ENCODE measurements at places on chromosomes 6 and 20. TPM values are rescaled to one million over a fixed set of nuclear protein-coding genes. Genes with fewer than 3 reads are reported as not detected.

DNA sequence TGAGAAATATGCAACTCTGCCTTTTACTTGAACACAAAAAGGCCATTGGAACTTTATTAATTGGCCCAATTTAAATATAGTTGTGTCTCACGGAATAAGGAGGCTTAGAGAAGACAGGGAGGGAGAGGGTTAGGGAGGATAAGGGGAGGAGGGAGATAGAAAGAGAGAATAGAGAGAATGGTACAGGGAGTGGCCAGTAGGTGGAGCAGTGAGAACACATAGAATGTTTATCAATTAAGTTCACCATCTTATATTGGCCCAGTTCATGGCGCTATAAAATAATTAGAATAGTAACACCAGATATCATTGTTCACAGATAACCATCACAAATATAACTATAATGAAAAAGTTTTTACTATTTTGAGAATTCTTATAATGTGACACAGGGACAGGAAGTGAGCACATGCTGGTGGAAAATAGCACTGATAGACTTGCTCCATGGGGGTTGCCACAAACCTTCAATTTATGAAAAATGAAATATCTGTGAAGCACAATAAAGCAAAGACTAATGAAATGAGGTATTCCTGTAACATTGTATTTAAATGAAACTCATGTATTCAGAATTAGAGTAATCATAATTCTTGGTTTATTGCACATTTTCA, 374.1 kb upstream of the MANEA start:
- H3K4me1 ChIP-seq: no peaks in the 10 kb centered on the region
- no peak for DNase-seq
- H3K27me3 ChIP-seq: no peaks in the 10 kb centered on the region
- no peaks in the 10 kb centered on the region for H3K36me3 ChIP-seq

GRCh38 chr6:70860920-70861319, 95.9 kb downstream of the B3GAT2 start:
- H3K4me3 ChIP-seq: no peak overlapping the region
- no peaks in the 10 kb centered on the region for H3K4me1 ChIP-seq
- DNase-seq: no peak
- H3K36me3 ChIP-seq: no peaks in the 10 kb centered on the region

GRCh38 chr6:137218473-137218916, 690 bp downstream of the IFNGR1 start:
- H3K4me1 ChIP-seq: peaks cover 14% of the 10 kb centered on the region
- no peaks in the 10 kb centered on the region for H3K36me3 ChIP-seq
- H3K27me3 ChIP-seq: no peaks in the 10 kb centered on the region
- DNase-seq: no peak
- peak overlapping the region; percentile 98 for H3K4me3 ChIP-seq

DNA sequence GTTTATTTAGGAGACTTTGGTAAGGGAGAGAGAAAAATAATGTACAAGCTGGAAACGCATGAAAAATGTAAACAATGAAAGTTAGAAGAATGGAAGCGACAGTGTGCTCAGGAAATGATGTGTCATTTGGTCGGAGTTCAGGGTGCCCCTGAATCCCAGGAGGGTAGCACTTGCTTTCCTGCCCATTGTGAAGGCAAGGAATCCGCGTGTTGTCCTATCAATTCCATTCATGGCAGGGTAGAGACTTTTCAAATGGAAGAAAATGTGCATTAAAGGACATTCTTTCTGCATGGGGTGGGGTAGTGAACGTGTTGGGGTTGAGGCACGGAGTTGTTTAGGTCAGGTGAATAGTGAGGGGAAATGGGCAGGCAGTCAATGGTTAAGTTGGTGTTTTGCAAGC, 33.7 kb downstream of the GCNT2 start:
- no peak for DNase-seq
- H3K4me1 ChIP-seq: peaks cover 2% of the 10 kb centered on the region
- H3K36me3 ChIP-seq: no peaks in the 10 kb centered on the region
- no peak overlapping the region for H3K4me3 ChIP-seq

- no peaks in the 10 kb centered on the region for H3K36me3 ChIP-seq
- no peak overlapping the region for H3K27ac ChIP-seq
- no peaks in the 10 kb centered on the region for H3K4me1 ChIP-seq
- DNase-seq: no peak
- no peak overlapping the region for H3K4me3 ChIP-seq
- no peaks in the 10 kb centered on the region for H3K27me3 ChIP-seq
Observed at GRCh38 chr6:152975204-152975915, 7.5 kb downstream of the FBXO5 start.

DNA sequence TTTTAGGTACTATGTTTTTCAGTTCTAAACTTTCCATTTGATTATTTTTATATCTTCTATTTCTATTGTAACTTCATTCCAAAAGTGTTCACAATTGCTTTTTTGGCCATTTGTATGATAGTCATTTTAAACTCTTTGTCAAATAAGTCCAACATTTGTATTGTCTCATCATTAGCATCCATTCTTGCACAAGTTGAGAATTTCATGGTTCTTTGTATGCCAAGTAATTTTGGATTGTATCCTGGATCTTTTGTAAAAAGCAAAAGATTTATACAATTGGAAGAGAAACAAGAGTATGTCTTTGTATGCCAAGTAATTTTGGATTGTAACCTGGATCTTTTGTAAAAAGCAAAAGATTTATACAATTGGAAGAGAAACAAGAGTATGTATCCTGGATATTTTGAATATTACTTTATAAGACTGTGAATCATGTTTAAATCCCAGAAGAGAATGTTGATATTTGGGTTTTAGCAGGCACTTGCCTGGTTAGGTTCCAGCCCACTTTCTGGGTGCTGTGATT, 36.9 kb upstream of the NT5E start:
- peaks cover 3% of the 10 kb centered on the region for H3K4me1 ChIP-seq
- no peaks in the 10 kb centered on the region for H3K36me3 ChIP-seq
- DNase-seq: no peak
- no peaks in the 10 kb centered on the region for H3K27me3 ChIP-seq

DNA sequence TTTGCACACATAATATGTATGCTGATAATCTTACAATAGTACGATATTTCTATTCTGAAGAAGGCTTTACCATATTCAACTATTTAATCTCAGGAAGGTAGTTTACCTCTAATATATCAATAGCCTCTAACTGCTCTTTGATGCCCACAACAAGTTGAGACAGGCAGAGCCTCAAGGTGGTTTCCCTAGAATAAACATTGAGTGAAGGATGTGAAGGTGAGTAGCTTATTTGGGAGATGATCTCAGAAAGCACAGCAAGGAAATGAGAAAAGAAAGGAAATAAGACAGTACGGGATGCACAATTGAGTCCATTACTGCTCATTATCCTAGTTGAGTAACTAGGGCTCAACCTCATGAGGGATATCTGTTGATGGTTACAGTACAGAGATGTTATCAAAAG, 638.4 kb downstream of the MAFB start:
- H3K4me1 ChIP-seq: no peaks in the 10 kb centered on the region
- no peaks in the 10 kb centered on the region for H3K27me3 ChIP-seq
- no peak overlapping the region for H3K4me3 ChIP-seq
- no peaks in the 10 kb centered on the region for H3K36me3 ChIP-seq

- no peaks in the 10 kb centered on the region for H3K36me3 ChIP-seq
- peaks cover 2% of the 10 kb centered on the region for H3K4me1 ChIP-seq
- H3K27ac ChIP-seq: no peak overlapping the region
- no peak for DNase-seq
- H3K4me3 ChIP-seq: peak overlapping the region; percentile 34
- no peaks in the 10 kb centered on the region for H3K27me3 ChIP-seq
Observed at GRCh38 chr20:49483696-49484123, 1.2 kb upstream of the KCNB1 start.

GRCh38 chr6:130743175-130743574, 84.0 kb upstream of the SMLR1 start:
- no peak overlapping the region for H3K27ac ChIP-seq
- H3K36me3 ChIP-seq: no peaks in the 10 kb centered on the region
- no peaks in the 10 kb centered on the region for H3K4me1 ChIP-seq

- no peak for DNase-seq
- H3K27me3 ChIP-seq: no peaks in the 10 kb centered on the region
- no peaks in the 10 kb centered on the region for H3K36me3 ChIP-seq
- H3K4me1 ChIP-seq: no peaks in the 10 kb centered on the region
- H3K27ac ChIP-seq: no peak overlapping the region
Observed at GRCh38 chr6:37399131-37399530, 33.9 kb upstream of the CMTR1 start.

DNA sequence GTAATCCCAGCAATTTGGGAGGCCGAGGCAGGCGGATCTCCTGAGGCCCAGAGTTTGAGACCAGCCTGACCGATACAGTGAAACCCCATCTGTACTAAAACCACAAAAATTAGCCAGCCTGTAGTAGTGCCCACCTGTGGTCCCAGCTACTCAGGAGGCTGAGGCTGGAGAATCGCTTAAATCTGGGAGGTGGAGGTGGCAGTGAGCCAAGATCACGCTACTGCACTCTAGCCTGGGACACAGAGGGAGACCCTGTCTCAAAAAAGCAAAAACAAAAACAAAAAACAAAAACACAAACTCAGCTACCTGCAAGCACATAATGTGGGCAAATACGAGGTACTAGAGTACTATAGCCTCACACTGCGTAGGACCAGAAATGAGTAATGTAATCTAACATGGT, 3.7 kb upstream of the SPATA2 start:
- DNase-seq: no peak
- no peak overlapping the region for H3K27ac ChIP-seq
- no peaks in the 10 kb centered on the region for H3K27me3 ChIP-seq
- H3K4me3 ChIP-seq: no peak overlapping the region
- H3K36me3 ChIP-seq: no peaks in the 10 kb centered on the region

- H3K27me3 ChIP-seq: no peaks in the 10 kb centered on the region
- H3K4me1 ChIP-seq: no peaks in the 10 kb centered on the region
- no peak overlapping the region for H3K27ac ChIP-seq
- no peak overlapping the region for H3K4me3 ChIP-seq
Observed at GRCh38 chr6:10351791-10352190, 63.1 kb downstream of the TFAP2A start.

Gene ARMH2
- polyA plus RNA-seq: not detected

Gene PRL
- polyA plus RNA-seq: 0.58 TPM

Gene REM1
- 5.3 TPM for polyA plus RNA-seq

Gene CST5
- polyA plus RNA-seq: not detected

Data from ovary (tissue), 10 donors.